Hematopoietic multipotent progenitor cell treated with erythropoietin and hydrocortisone succinate and interleukin-3 and kit ligand, for 4 days (in vitro differentiated cells): ENCODE measurements at places on chromosomes 1 and 21.
A peak's percentile ranks its signal among the peaks of the same experiment; 100 is the strongest.

DNA sequence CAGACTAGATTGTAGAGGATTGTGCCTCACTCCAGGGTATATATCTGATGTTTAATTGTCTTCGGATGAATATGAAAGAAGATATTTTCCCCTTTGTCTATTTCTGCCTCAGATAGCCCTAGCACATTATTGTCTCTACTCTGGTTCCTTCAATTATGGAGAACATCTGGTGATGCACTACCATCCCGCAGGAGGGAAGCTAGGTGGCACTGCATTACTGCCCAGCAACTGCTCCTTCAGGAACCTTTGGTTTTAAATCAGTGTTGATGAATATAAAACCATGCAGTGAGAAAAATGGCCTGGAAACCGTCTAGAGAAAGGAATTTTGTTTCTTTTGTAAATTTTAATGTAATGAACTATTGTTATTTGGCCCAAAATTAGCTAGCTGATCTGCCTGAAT lies 68.5 kb downstream of the GPR88 start:
- DNase-seq = peak; percentile 69

GRCh38 chr1:156356262-156356874 lies 12.6 kb upstream of the RHBG start:
- DNase-seq = no peak

- no peak for DNase-seq
These were observed 2.3 kb downstream of the ZMYM4 start for GRCh38 chr1:35270836-35271235.

- DNase-seq = no peak
These were observed 130.3 kb upstream of the TMEM51 start for GRCh38 chr1:15023205-15023604.

- DNase-seq = no peak
These were observed 16.3 kb upstream of the CD2 start for GRCh38 chr1:116737855-116738321.

GRCh38 chr1:225595452-225595851 lies 57.5 kb downstream of the ENAH start:
- no peak for DNase-seq

- no peak for DNase-seq
These were observed 129.7 kb upstream of the RUNX1 start for GRCh38 chr21:35178827-35179226.

- peak; percentile 86 for DNase-seq
These were observed 8.2 kb upstream of the SMCP start for GRCh38 chr1:152869808-152870419.

GRCh38 chr1:96538111-96538641 lies 183.4 kb upstream of the PTBP2 start:
- DNase-seq = peak; percentile 3

- DNase-seq = no peak
These were observed 4.5 kb downstream of the FBXO2 start for GRCh38 chr1:11649624-11650330.

- no peak for DNase-seq
These were observed 523.9 kb upstream of the ADGRL4 start for GRCh38 chr1:79530476-79530875.

DNA sequence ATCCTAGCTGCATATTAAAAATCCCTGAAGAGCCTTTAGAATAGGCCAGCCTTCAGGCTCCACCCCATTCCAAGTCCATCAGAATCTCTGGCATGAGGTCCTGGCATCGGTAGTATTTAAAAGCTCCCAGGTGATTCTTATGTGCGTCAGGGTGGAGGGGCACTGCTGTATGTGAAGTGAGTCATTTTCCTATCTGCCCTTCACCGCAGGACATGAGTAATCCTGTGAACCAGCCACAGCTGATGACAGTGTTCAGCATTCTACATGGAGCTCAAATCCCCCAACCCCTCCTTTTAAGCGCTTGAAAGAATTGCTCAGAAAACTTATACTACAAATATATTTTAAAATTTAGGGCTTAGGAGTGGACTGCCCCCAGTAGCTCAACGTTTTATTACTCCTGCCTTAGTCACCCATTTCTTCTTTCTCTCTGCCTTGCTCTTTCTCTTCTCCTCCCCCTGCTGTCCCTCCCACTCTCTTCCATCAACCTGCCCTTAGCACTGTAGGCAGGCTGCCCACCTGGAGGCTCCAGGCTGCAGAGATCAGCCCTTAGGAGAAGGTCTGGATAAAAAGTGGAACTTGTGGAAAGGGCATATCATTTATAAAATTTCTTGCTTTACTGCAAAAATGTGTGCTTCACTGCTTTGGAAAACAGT lies 73.8 kb upstream of the ZNF281 start:
- peak; percentile 69 for DNase-seq

GRCh38 chr1:234969011-234969441 lies 159.6 kb downstream of the TOMM20 start:
- DNase-seq = no peak

- DNase-seq = peak; percentile 90
These were observed 513 bp downstream of the MGST3 start for GRCh38 chr1:165631342-165632151.

- DNase-seq = no peak
These were observed 258.6 kb upstream of the TMEM51 start for GRCh38 chr1:14894811-14895560.

DNA sequence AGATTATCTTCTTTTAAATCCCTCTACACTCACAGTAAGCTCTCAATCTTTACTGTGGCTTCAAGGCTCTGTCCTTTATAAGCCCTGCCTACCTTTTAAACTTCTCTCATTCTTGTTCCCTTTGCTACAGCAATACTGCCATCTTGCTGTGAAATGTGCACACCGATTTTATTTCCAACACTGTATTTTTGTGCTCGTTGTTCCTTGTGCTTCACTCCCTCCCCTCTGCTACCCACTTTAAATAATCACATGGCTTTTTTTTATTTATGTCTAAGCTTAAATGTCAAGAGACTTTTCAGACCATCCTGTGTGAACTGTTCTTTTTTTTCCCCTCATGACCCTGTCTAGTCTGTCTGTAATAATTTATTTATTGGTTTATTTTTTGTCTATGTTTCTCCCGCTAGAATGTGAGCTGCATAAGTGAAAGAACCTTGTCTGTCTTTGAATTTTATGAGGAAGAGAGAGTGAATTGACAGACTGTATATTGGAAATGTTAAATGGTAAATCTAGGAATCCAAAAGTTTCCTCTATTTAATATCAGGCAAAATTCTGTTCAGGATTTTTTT lies 45.7 kb downstream of the ABCD3 start:
- peak; percentile 79 for DNase-seq

DNA sequence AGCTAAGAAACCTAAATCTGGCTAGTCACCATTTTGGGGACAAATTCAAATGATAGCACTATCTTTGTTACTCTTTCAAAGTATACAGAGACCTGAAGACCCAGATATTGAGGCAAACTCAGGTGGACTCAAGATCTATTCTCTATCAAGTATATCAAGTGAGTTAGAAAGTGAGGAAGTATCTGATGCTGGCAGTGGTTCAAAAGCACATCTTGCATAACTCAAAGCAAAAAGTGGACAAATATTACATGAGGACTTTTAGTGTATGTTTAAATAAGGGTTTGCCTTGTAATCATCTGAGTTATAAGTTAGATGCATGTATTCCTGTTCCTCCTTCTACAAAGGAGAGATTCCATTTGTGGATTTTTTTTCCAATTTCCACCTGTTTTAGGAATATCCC lies 338.4 kb downstream of the DISC1 start:
- DNase-seq = peak; percentile 54

- no peak for DNase-seq
These were observed 257.4 kb downstream of the MATN1 start for GRCh38 chr1:30466026-30466425.

- DNase-seq = no peak
These were observed 29.6 kb downstream of the KCNC4 start for GRCh38 chr1:110239441-110240430.

DNA sequence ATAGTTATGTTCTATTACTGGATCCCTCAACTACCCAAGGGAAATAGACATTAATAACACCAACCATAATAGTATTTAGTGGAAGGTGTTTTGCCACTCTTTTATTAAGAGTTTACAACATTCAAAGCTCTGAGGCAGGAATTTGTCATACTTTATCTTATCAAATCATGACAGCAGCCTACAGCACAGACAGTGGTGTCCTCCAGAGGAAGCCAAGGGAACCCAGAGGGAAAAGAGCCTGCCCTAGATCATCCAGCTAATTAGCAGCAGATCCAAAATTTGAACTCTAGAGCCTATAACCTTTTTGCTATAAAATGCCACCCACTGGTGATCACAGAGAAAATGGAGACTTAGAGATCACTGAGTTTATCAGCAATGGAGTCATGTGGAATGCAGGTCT lies 18.2 kb downstream of the VAV3 start:
- DNase-seq = peak; percentile 72

GRCh38 chr1:227774821-227775661 lies 39.8 kb downstream of the SNAP47 start:
- DNase-seq = no peak

- no peak for DNase-seq
These were observed 495.7 kb downstream of the KIF26B start for GRCh38 chr1:245650441-245650960.

- no peak for DNase-seq
These were observed 25.6 kb downstream of the POFUT2 start for GRCh38 chr21:45262041-45262581.

GRCh38 chr1:185541871-185542301 lies 192.3 kb upstream of the HMCN1 start:
- no peak for DNase-seq

DNA sequence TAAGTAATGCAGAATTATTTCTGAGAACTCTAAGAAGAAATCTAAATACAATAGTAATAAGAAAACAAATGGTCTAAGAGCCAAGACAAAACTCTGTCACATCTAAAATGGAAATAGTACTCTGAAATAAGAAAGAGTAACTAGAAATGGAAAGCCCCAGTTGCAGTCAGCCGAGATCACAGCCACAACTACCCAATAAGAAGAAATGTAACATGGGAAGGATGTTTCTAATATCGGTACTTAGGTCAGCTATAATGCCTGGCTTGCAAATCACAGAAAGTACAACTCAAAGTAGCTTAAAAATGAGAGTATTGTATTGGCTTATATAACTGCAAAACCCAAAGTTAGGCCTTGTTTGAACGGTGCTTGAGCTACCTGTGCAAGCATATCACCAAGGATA lies 58.6 kb upstream of the USP25 start:
- no peak for DNase-seq

- no peak for DNase-seq
These were observed 42.3 kb downstream of the KIF26B start for GRCh38 chr1:245197121-245197520.

GRCh38 chr1:3035563-3036446 lies 14.5 kb downstream of the ACTRT2 start:
- DNase-seq = no peak

DNA sequence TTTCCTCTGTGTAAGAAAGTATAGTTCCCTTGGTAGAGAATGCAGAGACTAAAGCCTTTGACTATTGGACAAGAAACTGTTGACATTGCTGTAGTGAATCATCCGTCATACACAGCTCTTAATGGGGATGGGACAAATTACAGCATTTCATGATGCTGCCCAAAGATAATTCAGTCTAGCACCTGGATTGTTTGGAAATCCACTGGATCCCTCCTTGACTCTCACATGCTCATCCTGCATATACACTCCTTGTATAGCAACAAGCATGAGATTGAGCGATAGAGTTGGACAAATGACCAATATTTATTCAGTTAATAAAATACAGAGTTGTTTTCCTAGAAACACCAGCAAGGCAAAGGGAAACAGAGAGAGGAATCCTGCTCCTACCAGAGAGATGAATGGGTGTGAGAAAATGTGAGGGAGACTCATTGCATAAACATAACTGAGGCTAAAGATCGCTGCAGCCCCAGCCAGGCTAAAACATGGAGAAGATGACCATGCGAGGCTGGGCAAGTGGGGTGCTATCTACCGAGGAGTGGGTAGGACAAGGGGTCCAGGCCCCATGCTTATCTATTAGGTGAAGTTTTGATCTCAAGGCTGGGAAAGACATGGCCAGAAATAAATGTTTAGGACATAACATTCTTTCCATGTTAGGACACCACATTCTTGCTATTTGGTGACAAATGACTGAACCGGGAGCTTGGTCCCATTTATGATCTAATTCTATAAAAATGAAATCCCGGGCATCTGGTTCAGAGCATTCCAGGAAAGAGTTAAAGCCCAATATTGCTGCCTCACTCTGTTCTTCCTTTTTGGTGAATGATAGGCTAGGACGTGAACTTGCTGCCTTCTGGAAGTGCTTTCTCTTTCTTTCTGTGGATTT lies 153.2 kb downstream of the TGFB2 start:
- no peak for DNase-seq

DNA sequence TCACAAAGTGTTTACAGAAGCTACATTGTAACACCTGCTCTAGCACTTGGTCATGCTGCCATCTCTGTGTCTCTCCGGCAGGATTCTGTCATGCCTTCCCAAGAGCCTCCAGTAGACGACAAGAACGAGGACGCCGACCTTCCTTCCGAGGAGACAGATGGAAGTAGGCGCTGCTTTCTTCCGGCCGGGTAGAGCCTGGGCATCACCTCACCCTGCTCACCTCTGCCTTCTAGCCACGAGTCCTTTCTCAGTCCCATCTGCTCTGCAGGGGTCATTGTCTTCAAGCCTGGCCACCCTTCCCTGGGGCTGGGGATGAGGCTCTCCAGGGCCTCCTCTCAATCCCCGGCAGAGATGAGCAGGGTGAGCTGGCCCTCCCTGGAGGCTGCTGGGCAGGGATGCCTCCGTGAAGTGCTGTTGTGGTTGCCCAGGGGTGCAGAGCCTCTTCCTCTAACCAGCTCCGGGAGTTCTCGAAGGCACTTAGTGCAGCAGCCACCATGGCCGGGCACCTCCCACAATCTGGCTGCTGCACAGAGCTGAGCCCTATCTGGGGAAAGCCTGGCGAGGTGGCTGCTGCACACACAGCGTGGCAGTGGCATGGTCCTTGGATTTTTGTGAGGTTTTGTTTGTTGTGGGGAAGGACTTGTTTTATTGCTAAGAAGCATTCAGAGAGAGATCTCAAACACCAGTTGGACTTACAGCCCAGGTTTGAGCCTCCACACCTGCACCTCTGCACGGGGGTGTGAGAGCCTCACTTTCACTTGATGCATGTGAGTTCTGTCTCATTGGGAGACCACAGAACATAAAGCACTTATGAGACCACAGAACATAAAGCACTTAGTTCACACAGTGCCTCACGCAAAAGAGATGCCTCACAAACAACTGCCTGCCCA lies 48.4 kb downstream of the FAAP20 start:
- DNase-seq = no peak

GRCh38 chr1:37682334-37682987 lies 9.9 kb upstream of the CDCA8 start:
- peak; percentile 86 for DNase-seq

DNA sequence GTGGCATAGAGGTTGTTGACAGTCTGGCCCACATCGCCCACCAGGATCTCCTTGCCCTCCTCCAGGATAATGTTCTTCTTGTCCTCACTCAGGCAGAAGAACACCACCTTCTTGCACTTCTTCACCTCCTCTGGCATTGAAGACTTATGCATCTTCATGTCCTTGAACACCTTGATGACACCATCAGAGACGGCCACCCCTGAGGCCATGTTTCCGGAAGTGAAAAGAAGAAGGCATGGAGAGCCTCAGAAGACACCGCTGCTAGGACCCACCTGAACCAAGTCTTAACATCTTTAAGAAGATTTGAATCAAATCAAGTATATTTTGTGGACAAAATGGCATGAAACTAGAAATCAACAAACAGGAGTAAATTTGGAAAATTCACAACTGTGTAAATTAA lies 56.2 kb downstream of the C1orf185 start:
- no peak for DNase-seq

GRCh38 chr1:164805399-164805798 lies 246.4 kb downstream of the PBX1 start:
- no peak for DNase-seq
